CD4-positive, alpha-beta memory T cell (primary cell): ENCODE measurements at places on chromosomes 12 and 14. TPM values are rescaled to one million over a fixed set of nuclear protein-coding genes. Genes with fewer than 3 reads are reported as not detected.

Gene PRKD1
- not detected for total RNA-seq

Gene ESPL1
- 0.20 TPM for total RNA-seq

Gene GPR137C
- total RNA-seq = 0.20 TPM

Gene ERBB3
- total RNA-seq = 6.9 TPM

DNA sequence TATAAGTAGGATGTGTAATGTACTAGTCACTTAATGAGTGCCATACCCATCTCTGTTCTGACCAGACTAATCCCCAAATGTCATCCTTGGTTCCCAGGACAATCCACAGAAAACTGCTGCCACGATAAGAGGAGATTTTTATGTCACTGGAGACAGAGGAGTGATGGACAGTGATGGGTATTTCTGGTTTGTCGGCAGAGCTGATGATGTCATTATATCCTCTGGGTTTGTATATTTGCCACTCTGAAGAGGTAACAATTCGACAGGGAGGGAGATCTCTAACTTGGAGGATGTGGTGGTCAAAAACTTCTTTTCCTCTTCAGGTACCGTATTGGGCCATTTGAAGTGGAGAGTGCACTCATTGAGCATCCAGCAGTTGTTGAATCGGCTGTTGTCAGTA is 20.3 kb downstream of the ACSM4 start:
- no peak for DNase-seq
- no peak overlapping the region for H3K4me3 ChIP-seq
- H3K27me3 ChIP-seq = no peaks in the 10 kb centered on the region
- H3K27ac ChIP-seq = no peak overlapping the region
- no peaks in the 10 kb centered on the region for H3K4me1 ChIP-seq

DNA sequence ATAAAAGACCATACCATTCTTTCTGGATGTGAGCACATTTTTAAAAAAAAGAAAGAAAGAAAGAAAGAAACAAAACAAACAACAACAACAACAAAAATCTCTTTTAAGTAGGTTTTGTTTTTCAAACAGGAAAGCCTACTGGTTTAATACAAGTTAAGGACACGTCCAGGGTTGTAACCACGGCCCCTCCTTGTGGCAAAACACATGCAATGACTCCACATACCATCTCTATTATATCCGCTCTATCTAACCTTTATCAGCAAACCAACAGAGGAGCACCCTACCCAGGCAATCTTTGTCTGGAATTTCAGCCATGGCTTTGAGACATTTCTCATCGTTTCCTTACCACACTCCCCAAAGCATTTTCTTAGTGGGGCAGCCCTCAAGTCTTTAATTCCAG is 360.5 kb upstream of the TMPO start:
- H3K4me1 ChIP-seq = no peaks in the 10 kb centered on the region
- no peak for DNase-seq
- H3K27ac ChIP-seq = no peak overlapping the region
- H3K4me3 ChIP-seq = no peak overlapping the region
- no peaks in the 10 kb centered on the region for H3K36me3 ChIP-seq
- H3K27me3 ChIP-seq = no peaks in the 10 kb centered on the region

- no peaks in the 10 kb centered on the region for H3K4me1 ChIP-seq
- no peak overlapping the region for H3K4me3 ChIP-seq
- no peaks in the 10 kb centered on the region for H3K36me3 ChIP-seq
- H3K27ac ChIP-seq = no peak overlapping the region
Measured at GRCh38 chr14:83379436-83379835, 1845.8 kb upstream of the SEL1L start.

GRCh38 chr14:51972566-51972965 is 16.8 kb upstream of the RTRAF start:
- no peaks in the 10 kb centered on the region for H3K4me1 ChIP-seq
- H3K4me3 ChIP-seq = no peak overlapping the region
- no peak for DNase-seq
- H3K36me3 ChIP-seq = no peaks in the 10 kb centered on the region

DNA sequence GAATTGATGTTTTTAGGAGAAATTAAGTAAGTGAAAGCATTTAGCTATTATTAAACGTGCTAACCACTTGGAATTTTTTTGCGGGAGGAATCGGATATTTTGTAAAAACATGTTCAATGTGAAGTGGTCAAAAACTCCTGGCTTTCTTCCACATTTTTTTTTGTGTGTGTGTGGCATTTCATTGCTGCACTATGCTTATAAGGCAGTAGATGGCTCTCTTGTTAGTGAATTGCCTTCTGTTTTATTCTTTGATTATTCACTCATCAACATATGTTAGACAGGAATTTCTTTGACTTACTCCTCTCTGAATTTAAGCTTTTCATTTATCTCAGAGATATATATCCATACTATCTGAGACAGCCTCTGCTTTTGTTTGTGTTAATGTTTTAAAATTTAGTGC is 71.3 kb downstream of the DERA start:
- H3K4me3 ChIP-seq = no peak overlapping the region
- no peaks in the 10 kb centered on the region for H3K36me3 ChIP-seq
- H3K27me3 ChIP-seq = no peaks in the 10 kb centered on the region
- no peak overlapping the region for H3K27ac ChIP-seq
- H3K4me1 ChIP-seq = no peaks in the 10 kb centered on the region
- no peak for DNase-seq

DNA sequence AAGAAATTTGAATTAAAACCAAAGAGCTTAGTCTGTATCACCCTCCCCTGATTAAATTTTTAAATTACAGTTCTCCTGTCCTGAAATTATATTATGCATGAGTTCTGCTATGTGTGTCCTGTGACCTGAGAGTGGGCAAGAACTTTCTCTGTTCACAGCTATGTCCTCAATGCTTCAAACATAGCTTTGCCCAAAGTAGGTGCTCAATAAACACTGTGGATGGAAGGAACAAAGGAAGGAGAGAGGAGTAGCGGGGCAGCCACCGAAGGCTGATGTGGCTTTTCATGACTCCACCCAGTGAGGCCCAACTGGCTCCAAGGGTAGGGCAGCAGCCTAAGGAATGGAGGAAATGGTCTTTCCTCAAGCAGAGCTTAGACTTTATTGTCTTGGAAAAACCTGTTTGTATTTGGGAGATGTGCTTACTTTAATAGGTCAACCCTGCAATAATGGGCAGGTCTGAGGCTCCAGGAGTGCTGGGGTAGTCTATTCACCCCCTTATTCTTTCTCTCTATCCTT is 7.6 kb upstream of the MARK3 start:
- DNase-seq = no peak
- no peaks in the 10 kb centered on the region for H3K36me3 ChIP-seq
- no peak overlapping the region for H3K27ac ChIP-seq
- H3K27me3 ChIP-seq = no peaks in the 10 kb centered on the region
- H3K4me3 ChIP-seq = no peak overlapping the region

GRCh38 chr12:45400991-45401390 is 185.1 kb downstream of the ANO6 start:
- peaks cover 12% of the 10 kb centered on the region for H3K36me3 ChIP-seq
- H3K4me1 ChIP-seq = no peaks in the 10 kb centered on the region
- no peak for DNase-seq
- no peak overlapping the region for H3K4me3 ChIP-seq

- DNase-seq = no peak
- no peaks in the 10 kb centered on the region for H3K27me3 ChIP-seq
- H3K4me3 ChIP-seq = no peak overlapping the region
- no peaks in the 10 kb centered on the region for H3K4me1 ChIP-seq
- no peak overlapping the region for H3K27ac ChIP-seq
Measured at GRCh38 chr12:119710374-119710964, 42.5 kb downstream of the PRKAB1 start.

DNA sequence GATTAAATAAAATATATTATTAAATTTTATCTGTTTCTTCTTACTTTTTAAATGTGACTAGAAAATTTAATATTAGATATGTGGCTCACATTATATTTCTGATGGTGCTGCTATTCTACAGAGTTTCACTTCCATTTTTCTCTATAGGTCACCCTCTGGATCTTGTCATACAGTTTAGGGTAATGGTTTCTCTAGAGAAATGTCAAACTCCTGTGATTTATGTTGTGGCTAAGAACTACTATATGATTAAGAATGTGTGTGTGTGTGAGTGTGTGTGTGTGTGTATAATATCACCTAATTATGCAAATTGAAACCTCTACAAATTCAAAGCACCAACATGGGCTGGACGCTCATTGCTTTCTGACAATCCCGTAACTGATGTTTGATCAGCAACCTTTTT is 325.9 kb downstream of the ADAMTS20 start:
- H3K4me3 ChIP-seq = no peak overlapping the region
- no peaks in the 10 kb centered on the region for H3K4me1 ChIP-seq
- DNase-seq = no peak
- no peaks in the 10 kb centered on the region for H3K36me3 ChIP-seq
- no peak overlapping the region for H3K27ac ChIP-seq
- no peaks in the 10 kb centered on the region for H3K27me3 ChIP-seq

DNA sequence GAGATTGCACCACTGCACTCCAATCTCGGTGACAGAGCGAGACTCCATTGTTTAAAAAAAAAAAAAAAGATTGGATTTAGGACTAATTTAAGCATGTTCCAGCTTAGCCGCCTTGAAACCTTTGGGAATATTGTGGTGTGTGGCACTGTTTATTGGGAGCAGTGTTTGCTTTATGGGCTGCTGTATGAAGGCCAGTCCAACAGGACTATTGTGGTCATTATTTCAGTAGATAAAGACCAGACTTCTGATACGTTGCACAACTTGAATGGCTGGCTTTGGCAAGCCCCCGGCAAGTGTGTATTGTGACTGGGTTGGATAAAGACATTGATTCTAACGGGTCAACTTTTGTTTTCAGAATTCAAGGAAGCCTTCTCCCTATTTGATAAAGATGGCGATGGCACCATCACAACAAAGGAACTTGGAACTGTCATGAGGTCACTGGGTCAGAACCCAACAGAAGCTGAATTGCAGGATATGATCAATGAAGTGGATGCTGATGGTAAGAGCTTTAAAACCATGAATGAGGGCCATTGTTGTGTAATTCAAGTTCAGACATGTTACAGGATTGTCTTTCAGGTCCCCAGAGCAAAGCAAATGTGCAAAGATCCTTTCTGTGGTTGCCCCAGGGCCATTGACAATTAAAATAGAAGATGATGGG is 4.2 kb downstream of the CALM1 start:
- peaks cover 58% of the 10 kb centered on the region for H3K4me1 ChIP-seq
- no peaks in the 10 kb centered on the region for H3K27me3 ChIP-seq
- H3K36me3 ChIP-seq = peaks cover 63% of the 10 kb centered on the region

DNA sequence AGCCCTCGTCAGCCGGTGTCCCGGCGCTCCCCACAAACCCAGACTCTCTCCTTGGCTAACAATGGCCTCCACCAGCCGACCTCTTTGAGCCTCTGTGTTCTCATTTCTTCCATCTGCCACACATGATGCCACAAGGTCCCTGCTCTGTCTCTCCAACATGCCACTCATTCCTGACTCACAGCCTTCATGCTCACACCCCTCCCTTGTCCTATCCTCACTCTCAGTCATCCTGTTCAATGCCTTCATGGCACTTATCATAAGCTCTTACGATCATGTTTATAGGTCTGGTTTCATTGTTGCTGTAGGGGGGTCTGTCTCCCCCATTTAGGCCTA is 9.6 kb upstream of the SERPINA11 start:
- H3K27me3 ChIP-seq = no peaks in the 10 kb centered on the region
- no peak overlapping the region for H3K4me3 ChIP-seq
- H3K36me3 ChIP-seq = no peaks in the 10 kb centered on the region
- H3K4me1 ChIP-seq = no peaks in the 10 kb centered on the region
- no peak for DNase-seq
- H3K27ac ChIP-seq = no peak overlapping the region

DNA sequence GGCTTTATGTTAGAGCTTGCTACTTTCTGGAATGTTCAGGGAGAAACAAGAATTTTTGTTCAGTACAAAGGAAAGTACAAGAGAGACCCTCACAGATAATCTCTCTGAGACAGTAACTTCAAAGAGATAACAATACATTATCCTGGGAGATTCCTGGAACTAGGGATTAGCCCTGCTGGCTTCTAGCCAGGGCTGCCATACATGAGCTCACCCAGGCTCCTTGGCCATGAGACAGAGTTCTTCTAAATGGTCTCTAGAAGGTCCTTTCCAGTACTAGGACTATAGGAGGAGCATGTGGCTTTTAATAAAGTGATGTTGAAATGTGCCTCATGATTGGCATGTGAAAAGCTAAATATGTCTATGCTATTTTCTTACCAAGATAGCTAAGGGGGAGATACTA is 342.5 kb downstream of the EMP1 start:
- H3K4me1 ChIP-seq = no peaks in the 10 kb centered on the region
- H3K27ac ChIP-seq = no peak overlapping the region
- H3K36me3 ChIP-seq = no peaks in the 10 kb centered on the region
- H3K4me3 ChIP-seq = no peak overlapping the region
- no peak for DNase-seq

DNA sequence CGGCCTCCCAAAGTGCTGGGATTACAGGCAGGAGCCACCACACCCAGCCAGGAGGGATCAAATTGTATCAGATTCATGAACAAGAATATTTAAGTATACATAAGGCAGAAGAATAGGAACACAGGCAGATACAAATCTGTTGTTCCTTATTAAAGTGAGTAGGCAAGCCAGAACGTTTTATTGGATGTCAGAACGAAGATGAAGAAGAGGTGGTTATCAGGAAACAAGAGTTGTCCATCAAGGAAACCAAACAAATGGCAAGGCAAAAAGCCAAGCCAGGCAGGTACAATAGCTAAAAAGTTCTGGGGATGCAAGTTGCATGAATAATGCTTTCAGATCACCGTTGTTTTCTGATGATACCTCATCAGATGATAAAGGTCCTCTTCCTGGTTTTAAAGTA is 31.1 kb upstream of the BAZ1A start:
- DNase-seq = no peak
- no peaks in the 10 kb centered on the region for H3K4me1 ChIP-seq
- H3K27me3 ChIP-seq = no peaks in the 10 kb centered on the region
- no peaks in the 10 kb centered on the region for H3K36me3 ChIP-seq

- no peak overlapping the region for H3K4me3 ChIP-seq
- no peak for DNase-seq
- H3K27ac ChIP-seq = no peak overlapping the region
- peaks cover 4% of the 10 kb centered on the region for H3K27me3 ChIP-seq
Measured at GRCh38 chr14:104118006-104118844, 20.2 kb upstream of the KIF26A start.

DNA sequence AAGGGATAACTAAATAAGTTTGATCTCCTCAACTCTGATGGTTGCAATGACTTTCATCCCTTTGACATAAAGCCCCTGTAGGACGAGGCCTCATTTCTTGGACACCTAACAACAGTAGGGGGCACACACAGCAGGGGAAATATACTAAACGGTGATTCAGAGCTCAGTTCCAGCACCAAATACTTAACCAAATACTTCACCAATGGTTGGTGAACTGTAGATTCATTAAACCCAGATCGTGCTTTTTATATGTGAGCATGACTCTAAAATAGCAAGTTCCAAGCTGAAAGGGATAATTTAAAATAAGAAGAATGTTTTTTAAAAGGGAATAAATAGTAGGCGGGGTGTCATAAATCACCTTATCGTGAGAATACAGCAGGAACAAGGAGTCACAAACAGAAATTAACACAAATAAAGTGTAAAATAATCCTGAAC is 53.2 kb downstream of the ATG2B start:
- no peak overlapping the region for H3K27ac ChIP-seq
- DNase-seq = no peak
- no peaks in the 10 kb centered on the region for H3K27me3 ChIP-seq

- H3K27me3 ChIP-seq = no peaks in the 10 kb centered on the region
- no peak overlapping the region for H3K27ac ChIP-seq
- H3K4me1 ChIP-seq = no peaks in the 10 kb centered on the region
Measured at GRCh38 chr14:74599321-74599761, 12.7 kb downstream of the LTBP2 start.
